ENCODE measurements at places on chromosomes 5 and 9. TPM values are rescaled to one million over a fixed set of nuclear protein-coding genes. Genes with fewer than 3 reads are reported as not detected.
A peak's percentile ranks its signal among the peaks of the same experiment; 100 is the strongest.

GRCh38 chr5:93595420-93596147 is 12.6 kb downstream of the NR2F1 start:
- peaks cover 48% of the 10 kb centered on the region for H3K4me1 ChIP-seq
- peak overlapping the region; percentile 22 for H3K4me3 ChIP-seq
- no peak for DNase-seq
- peaks cover 10% of the 10 kb centered on the region for H3K36me3 ChIP-seq
- no peaks in the 10 kb centered on the region for H3K27me3 ChIP-seq
- H3K27ac ChIP-seq = peak overlapping the region; percentile 87

FBLL1 gene
- total RNA-seq = 2.4 TPM

OTP gene
- not detected for total RNA-seq

IL7R gene
- 0.50 TPM for total RNA-seq

DNA sequence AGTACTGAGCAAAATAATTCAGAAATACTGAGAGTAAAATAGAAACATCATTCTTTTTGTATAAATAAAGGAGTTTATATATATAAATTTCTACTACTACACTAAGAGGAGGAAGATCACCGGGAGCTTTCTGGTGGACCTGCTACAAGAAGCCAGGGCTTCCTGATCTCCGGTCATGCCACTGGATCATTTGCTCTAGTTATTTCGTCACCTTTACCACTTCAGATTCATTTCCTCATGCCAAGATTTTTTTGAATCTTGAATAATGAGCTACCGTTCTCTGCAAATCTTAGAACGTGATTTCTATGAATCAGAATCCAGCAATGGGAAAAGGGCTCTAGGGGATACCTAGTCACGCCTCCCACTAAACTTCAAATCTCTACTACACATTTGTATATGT is 51.9 kb upstream of the TBC1D9B start:
- no peak for DNase-seq
- H3K4me3 ChIP-seq = no peak overlapping the region
- no peaks in the 10 kb centered on the region for H3K4me1 ChIP-seq
- H3K36me3 ChIP-seq = peaks cover 26% of the 10 kb centered on the region
- no peak overlapping the region for H3K27ac ChIP-seq

ZNF367 gene
- 1.7 TPM for total RNA-seq

- DNase-seq = no peak
- peaks cover 6% of the 10 kb centered on the region for H3K4me1 ChIP-seq
- H3K36me3 ChIP-seq = no peaks in the 10 kb centered on the region
- no peak overlapping the region for H3K4me3 ChIP-seq
- H3K27ac ChIP-seq = no peak overlapping the region
These were observed 7.9 kb upstream of the IER5L start for GRCh38 chr9:129185991-129186390.

PCDHA1 gene
- not detected for total RNA-seq

GRXCR2 gene
- not detected for total RNA-seq

DNA sequence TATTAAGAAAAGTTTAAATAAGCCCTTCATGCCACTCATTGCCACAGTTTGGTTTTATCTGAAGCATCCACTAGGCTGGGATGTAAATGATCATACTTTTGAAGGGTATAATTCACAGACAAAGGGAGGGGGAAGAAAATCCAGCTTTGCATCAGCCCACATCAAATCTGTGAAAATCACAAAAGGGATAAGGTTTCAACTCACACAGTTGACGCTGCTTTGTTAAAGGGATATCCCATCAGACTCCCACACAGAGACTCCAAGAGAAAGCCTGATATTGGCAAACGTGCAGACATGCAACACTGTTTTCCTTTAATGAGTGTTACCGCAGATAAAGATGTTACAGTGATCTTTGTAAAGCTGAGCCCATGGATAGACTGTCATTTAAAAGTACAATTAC is 602.9 kb downstream of the TLE1 start:
- H3K4me1 ChIP-seq = peaks cover 21% of the 10 kb centered on the region
- no peaks in the 10 kb centered on the region for H3K36me3 ChIP-seq
- no peaks in the 10 kb centered on the region for H3K27me3 ChIP-seq

GRCh38 chr5:45604092-45604491 is 92.1 kb downstream of the HCN1 start:
- DNase-seq = no peak
- H3K27ac ChIP-seq = no peak overlapping the region
- no peaks in the 10 kb centered on the region for H3K36me3 ChIP-seq
- no peaks in the 10 kb centered on the region for H3K4me1 ChIP-seq
- no peak overlapping the region for H3K4me3 ChIP-seq

- H3K36me3 ChIP-seq = no peaks in the 10 kb centered on the region
- H3K4me3 ChIP-seq = no peak overlapping the region
- H3K27ac ChIP-seq = no peak overlapping the region
These were observed 39.4 kb downstream of the MED27 start for GRCh38 chr9:132040246-132040645.

DNA sequence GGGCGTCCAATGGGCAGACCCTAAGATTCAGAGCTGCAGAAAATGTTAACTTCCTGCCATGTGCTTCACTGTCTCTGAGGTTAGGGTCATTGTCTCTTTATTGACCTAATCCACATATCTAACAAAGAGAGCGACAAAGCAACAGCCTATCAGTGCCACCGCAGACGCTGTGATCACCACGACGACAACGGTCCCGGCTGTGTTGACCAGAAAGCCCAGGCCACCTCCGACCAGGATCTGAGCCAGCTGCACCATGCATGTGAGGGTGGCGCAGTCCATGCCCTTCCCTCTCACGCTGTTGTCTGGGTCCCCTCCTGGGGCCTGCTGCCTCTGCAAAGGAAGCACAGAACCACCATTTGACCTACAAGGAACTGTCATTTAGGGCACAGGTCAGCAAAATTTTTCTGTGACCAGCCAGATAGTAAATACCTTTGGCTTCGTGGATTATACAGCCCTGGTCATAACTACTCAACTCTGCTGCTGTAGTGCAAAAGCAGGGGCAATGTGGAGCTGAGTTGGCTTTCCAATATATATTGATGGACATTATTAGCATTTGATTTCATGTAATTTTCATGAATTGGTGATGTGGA is 8.5 kb downstream of the RXFP3 start:
- peaks cover 20% of the 10 kb centered on the region for H3K27me3 ChIP-seq
- H3K4me1 ChIP-seq = no peaks in the 10 kb centered on the region
- no peak overlapping the region for H3K27ac ChIP-seq
- no peak overlapping the region for H3K4me3 ChIP-seq

DNA sequence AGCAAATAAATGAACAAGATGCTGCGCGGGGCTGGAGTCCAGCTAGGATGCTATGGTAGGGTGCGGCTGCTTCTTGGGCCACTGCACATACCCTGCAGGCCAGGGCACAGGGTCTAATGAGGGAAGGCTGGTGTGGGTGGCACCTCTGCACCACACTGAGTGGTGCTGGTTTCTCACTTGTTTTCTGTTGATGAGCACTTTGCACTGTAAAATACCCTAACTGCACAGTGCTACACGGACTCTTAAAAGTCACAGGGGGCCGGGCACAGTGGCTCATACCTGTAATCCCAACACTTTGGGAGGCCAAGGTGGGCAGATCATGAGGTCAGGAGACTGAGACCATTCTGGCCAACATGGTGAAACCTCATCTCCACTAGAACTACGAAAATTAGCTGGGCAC is 52.7 kb upstream of the DMRT1 start:
- no peak overlapping the region for H3K4me3 ChIP-seq
- DNase-seq = no peak
- no peaks in the 10 kb centered on the region for H3K36me3 ChIP-seq
- H3K27me3 ChIP-seq = peaks cover 11% of the 10 kb centered on the region

DNA sequence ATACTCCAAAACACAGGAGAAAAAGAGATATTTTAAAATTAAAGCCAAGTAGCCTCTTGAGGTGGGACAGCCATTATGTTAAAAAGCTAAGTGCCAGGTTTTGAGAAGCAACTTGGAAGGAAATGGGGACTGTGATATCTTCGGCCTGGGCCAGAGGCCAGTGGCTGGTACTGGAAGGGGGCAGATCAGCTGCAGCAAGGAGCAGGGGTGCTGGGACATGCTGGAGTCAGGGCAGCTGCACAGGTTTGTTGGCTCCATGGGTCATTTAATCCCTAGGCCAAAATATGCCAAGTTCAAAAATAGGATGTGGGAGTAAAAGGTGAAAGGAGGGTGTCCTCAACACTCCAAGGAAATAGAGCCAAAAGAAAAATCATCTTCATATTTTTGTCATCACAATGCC is 30.0 kb downstream of the ADRB2 start:
- peaks cover 29% of the 10 kb centered on the region for H3K4me1 ChIP-seq
- H3K36me3 ChIP-seq = no peaks in the 10 kb centered on the region
- no peak overlapping the region for H3K4me3 ChIP-seq
- no peaks in the 10 kb centered on the region for H3K27me3 ChIP-seq
- no peak overlapping the region for H3K27ac ChIP-seq

STPG3 gene
- total RNA-seq = not detected

FCN2 gene
- not detected for total RNA-seq

DNA sequence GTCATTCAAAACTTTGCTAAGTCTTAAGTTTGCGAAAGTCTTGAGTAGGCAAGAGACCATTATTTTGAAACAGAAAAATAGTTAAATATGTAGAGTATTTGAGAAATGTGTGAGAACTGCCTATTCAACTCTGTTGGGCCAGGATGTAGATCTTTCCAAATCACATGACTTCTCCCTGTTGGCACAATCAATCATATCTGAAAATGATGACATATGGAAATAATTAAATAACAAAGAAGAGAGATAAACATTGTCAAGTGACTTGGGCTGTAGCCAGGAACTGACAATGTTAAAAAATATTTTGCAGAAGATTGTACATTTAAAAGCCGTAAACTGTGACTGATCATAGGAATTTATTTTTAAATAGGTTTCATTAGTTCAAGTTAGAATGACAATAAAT is 104.6 kb upstream of the IL6ST start:
- H3K27me3 ChIP-seq = no peaks in the 10 kb centered on the region
- H3K4me3 ChIP-seq = no peak overlapping the region
- peaks cover 3% of the 10 kb centered on the region for H3K36me3 ChIP-seq

SLC9A3 gene
- total RNA-seq = 0.95 TPM

GRCh38 chr5:78320401-78320800 is 25.9 kb upstream of the AP3B1 start:
- H3K4me1 ChIP-seq = no peaks in the 10 kb centered on the region
- H3K27me3 ChIP-seq = no peaks in the 10 kb centered on the region
- no peak for DNase-seq
- H3K27ac ChIP-seq = no peak overlapping the region
